ENCODE measurements at places on chromosomes 2 and 18. TPM values are rescaled to one million over a fixed set of nuclear protein-coding genes. Genes with fewer than 3 reads are reported as not detected.

DNA sequence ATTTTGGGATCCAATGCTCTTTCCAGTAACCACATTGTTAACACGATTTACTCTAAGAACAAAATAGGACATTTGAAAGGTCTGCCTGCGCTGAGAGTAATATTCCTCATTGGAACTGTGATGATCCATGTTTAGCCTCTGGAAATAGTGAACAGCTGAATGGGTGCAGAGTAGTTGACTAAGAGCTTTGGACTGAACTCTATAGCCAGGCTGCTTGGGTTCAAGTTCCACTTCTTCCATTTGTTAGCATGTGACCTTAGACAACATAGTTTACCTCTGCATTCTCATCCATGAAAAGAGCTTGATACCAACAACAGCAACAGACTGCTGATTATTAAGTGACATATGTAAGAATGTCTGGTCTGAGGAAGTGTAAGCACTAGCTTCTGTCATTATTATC, 128.3 kb upstream of the MMADHC start:
- DNase-seq = no peak

GRCh38 chr2:36676364-36676763, 20.1 kb upstream of the VIT start:
- no peak for DNase-seq

DNA sequence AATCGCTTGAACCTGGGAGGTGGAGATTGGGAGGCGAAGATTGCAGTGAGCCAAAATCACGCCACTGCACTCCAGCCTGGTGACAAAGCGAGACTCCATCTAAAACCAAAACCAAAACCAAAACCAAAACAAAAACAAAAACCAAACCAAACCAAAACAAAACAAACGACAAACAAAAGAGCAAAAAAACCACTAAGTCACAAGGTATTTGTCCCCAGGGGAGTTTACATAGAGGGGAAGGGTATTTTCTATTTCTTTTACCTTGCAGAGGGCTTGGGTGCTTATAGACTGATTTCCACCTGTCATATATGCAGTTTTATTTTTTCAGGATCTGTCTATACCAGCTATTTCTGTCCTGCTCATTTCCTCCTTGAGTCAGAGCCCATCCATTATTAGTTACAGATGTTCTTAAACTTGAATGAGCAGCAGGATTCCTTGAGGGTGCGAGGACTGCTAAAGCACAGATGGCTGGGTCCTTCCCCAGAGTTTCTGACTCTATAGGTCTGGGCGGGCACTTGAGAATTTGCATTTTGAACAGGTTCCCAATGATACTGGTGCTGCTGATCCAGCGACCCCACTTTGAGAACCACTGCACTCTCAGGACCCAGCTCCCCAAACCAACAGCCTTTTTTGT, 102.2 kb upstream of the UXS1 start:
- DNase-seq = no peak

GRCh38 chr2:10352361-10352760, 49.7 kb downstream of the HPCAL1 start:
- no peak for DNase-seq

- no peak for DNase-seq
Measured at GRCh38 chr2:9260464-9260918, 53.9 kb downstream of the ASAP2 start.

- no peak for DNase-seq
Measured at GRCh38 chr2:182133195-182133891, 147.7 kb downstream of the PPP1R1C start.

DNA sequence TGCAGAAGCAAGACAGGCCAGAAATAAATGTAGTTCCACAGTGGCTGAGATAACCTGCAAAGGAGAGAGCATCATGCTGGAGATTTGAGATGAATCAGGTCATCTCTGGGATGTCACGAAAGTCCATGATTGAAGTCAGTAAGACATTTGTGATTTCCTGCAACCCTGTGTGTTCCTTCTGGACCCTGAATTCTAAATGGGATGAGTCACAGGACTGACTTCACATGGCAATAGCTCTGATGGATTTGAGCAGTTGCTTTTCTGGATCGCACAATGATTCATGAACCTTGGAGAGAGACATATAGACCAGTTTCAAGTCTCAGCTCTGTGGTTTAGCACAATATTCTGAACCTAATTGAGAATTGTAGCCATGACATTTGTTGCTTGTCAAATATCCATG, 102.9 kb downstream of the TSN start:
- no peak for DNase-seq

DNA sequence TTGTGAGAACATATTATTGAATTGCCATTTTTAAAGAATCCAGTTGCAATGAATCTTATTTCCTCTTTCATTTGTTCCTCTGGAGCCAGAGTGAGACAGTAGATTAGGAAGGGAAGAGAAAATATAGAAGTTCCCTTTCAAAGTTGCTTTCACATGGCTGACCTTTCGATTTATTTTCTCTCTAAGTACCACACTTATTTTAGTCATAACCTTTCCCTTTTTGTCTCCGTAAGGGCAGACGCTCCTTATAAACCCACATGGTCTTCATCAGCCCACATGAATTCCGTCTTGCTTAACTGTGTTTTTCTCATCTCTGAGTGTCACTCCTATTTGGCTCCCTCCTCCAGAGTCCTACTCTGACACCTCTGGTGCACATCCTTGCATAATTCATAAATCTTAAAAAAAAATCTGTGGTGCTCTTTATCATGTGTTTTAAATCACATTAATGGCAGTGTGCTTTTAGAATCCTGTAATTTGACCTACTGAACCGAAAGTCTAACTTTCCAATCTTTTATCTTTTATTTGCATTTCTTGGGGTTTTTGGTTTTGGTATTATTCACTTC, 38.5 kb upstream of the ZNF396 start:
- no peak for DNase-seq

DNA sequence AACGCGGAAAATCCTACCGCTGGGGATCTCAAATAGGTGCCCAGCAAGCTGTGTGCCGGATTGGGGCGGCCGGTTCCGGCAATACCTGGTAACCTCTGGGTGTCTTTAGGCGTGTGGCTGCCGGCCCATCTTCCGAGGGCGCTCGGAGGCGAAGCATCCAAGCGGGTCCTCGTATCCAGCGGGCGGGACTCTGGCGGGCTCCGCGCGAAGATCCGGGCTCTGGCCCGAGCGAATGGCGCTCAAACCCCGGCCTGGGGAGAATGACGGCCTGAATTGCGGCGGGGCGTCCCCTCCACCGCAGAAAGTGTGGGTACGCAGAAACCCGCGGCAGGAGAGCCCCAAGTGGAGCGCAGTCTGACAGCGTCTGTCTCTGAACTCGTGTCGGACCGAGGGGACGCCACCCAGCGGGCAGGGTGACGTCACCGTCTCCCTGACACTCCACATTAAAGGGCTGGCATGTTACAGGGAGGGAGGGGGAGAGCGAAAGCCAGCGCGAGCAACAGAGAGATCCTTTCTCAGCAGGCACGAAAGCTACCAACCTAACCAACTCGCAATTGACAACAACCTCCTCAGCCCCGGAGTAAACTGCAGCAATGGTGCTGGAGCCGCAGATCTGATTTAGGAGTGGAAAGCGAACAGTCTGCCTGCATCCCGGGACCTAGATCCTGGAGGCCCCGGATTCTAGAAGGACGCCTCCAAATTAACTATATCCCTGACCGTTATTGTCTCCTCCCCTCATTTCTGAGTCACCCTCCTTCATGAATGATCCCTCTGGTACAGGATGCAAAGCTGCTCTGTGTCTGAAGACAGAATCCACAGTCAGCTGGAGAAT, at the start of gene SKOR2:
SKOR2 (minus strand) TSS at position 372 of the 832 bp plus-strand sequence. CDS start 2,477 bp downstream, outside the sequence.
- DNase-seq = no peak

DNA sequence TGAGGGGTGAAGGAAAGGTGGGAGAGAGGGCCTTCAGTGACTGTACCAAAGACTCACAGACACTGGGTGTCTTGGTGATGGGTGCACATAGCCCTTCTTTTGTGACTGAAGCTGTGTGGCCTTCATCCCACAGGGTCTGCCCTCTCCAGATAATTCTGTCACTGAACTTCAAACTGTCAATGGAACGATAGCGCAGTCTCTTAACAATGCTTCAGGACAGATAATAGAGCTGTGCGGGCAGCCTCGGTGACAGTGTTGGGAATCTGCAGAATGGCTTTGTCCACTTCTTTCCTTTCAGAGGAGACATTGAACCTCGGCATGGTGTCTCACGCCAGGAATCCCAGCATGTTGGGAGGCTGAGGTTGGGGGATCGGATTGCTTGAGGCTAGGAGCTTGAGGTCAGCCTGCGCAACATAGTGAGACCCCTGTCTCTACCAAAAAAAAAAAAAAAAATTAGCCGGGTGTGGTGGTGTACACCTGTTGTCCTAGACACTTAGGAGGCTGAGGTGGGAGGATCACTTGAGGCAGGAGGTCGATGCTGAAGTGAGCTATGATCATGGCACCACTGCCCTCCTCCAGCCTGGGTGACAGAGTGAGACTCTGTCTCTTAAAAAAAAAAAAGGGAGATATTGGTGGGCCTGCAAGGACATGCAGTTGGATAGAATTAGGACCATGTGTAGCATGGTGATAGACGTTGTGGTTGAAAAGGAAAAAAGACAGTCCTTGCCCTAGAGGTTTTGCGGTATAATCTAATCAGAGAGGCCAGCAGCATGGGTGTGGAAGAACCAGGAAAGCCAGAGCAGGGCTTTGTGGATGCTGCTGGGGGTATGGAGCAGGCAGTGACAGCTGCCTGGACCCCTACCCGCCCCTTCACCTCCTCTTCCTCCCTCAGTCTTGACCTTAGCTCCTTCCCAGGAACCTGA, 91.4 kb downstream of the LDLRAD4 start:
- no peak for DNase-seq

DNA sequence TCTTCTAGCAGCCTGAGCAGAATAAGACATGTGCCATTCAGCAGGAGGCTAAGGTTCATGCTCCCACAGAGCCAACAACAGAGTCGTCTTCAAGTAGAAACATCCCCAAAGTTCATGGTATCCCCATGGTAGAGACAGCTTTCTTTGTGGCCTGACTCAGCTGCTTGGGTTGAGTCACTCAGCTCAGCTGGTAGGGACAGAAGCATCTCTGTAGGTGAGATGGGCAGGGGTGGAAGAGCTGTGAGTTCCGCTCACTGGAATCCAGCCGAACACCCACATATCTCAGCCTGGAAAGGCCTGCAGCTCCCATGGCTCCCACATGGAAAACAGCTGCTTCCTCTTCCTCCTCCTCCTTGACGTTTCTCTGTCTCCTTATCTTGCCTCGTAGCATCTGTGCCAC, 792.7 kb downstream of the RNF144A start:
- DNase-seq = no peak

GRCh38 chr2:218067523-218067922, 1.5 kb upstream of the RUFY4 start:
- no peak for DNase-seq

DNA sequence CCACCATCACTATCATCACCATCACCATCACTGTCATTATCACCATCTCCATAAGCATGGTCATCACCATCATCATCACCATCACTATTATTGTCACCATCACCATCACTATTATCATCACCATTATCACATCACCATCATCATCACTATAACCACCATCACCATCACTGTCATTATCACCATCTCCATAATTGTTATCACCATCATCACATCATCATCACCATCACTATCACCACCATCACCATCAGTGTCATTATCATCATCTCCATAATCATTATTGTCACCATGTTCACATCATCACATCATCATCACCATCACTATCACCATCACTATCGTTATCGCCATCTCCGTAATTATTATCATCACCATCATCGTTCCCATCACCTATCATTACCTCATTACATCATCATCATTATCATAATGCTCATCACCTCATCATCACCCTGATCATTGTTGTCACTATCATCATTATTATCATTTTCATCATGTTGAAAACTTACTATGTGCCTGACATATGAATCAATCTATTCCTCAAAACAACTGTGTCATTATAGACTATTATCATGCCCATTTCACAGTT, 280.3 kb upstream of the HS6ST1 start:
- DNase-seq = no peak

GRCh38 chr18:11407940-11408339, 201.5 kb upstream of the SLC35G4 start:
- DNase-seq = no peak

DNA sequence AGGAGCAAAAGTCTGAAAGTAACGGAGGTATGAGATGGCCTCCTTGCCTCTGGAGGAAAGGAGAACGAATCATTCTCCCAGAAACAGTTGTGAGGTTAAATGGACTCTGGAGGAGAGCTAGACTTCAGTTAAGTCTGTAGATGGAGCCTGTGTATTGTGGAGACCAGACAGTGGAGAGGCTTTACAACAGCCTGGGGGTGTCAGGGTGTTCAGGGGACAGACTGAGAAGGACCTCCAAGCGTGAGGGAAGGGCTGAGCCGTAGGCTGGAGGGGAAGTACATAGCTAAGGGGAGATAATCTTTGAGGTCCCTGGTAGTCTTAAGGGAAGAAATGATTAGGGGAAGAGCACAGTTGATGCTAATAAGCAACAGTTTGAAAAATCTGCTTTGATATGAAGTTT, 76.6 kb downstream of the GALNT1 start:
- DNase-seq = no peak

DNA sequence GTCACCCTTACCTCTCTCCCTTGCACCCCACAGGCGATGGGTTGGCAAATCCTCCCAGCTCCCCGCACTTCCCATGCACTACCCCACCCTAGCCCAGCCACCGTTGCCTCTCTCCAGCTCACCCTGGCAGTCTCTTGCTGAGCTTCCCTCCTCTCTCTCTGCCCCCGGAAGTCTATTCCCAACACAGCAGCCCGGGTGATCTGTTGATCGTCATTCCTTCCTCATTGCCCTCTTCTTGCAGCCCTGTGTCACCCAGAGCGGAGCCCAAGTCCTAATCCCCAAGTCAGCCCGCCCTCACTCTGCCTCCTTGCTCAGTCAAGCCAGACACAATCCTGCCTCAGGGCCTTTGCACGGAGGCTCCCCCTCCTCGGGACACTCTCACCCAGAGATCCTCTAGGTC, 55.2 kb downstream of the CIB4 start:
- no peak for DNase-seq

DNA sequence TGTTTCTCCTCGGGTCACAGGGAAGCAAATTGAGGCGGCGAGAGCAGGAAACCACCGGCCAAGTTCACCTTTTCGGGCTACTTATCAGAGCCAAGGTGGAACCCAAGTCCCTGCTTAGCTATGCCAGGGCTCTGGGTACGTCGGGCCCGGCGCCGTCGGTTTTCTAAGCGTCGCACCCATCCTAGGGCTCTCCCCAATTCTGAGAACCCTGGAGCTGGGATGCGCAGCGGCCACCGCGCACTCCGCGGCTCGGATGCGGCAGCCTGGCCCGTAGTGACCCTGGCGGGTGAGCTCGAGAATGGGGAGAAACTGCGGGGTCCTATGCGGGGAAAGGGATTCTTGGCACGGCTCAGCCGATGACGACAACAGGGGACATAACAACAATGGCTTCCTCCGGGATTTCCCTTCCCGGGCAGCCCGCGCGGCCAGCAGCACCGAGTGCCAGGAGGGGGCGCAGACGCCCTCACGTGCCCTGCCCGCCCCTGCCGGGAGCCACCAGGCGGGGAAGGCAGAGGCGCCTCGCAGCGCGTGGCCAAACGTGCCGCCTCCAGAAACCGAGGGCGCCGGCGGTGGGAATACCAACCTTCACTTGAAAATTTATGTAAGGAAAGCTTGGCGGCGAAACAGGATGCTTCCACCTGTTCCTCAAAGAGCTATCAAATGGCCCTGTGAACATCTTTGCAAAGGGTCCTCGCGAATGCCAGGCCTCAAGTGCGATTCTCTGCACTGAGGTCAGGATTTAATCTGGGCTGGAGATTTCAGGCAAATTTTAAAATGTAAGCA, 2.1 kb upstream of the SLC30A3 start:
- no peak for DNase-seq

SMAD7 gene
- 71.0 TPM for polyA plus RNA-seq

LOXHD1 gene
- 0.53 TPM for polyA plus RNA-seq

PLB1 gene
- 1.5 TPM for polyA plus RNA-seq

NYAP2 gene
- 0.05 TPM for polyA plus RNA-seq

MOGAT1 gene
- not detected for polyA plus RNA-seq

SCTR gene
- 27.4 TPM for polyA plus RNA-seq

GAL3ST2 gene
- polyA plus RNA-seq = 0.19 TPM

ELOA2 gene
- not detected for polyA plus RNA-seq

Data from renal cortex interstitium (tissue), 15 donors.